ENCODE measurements at places on chromosomes 4 and X.

- no peak for DNase-seq
Observed at GRCh38 chr4:86218746-86219473, 140.9 kb downstream of the MAPK10 start.

GRCh38 chr4:121192480-121192879 lies 28.4 kb upstream of the TNIP3 start:
- peak; percentile 50 for DNase-seq

DNA sequence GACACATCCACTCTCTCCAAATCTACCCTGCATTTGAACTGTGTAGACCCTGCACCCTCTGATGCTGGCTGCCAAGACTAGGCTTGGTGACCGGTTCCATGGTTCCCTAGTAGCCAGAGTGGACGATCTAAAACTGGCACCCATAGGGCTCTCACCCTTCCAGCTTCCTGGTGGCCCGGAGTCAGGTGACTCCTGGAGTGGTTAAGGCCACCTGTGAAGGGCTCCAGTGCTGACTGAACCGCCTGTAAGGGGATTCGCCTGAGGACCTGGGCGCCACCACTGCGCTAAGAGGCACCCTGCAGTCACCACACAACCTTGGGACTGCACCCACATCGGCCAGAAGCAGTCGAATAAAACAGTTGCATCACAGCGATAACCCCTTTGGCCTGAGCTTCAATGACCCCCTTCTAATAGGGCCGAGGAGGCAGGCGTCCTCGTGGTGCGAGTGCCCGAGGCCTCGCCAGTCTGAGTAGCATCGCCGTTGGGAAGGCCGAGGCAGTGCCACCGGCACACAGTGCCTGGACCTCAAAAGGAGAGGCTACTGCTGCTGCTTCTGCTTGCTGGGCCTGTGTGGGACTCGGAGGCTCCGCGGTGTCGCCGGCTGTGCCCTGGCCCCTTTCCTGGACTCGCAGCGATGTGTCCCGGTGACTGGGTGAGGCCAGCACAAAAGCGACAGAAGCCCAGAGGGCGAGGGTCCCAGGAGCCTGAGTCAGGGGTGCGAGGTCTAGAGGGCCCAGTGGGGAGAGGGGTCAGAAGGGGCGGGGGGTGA lies 6.5 kb downstream of the HMX1 start:
- DNase-seq, result no peak

DNA sequence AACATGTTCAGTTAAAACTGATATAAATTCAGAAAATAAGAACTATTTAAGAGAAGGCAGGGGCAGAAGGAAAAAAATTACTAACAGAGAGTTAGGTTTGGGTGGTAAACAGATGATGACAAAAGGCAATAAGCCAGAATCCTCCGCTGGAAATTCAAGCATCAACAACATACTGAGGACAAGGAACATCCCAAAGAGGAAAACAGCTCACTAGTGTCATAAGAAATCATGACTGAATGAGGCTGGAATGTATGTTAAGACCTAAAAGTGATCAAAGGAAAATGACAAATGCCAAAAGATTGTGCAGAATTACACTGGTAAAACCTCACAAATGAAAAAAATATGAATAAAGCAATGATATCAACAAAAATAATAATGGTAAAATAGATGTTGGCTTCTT lies 88.4 kb downstream of the WDFY3 start:
- no peak for DNase-seq

DNA sequence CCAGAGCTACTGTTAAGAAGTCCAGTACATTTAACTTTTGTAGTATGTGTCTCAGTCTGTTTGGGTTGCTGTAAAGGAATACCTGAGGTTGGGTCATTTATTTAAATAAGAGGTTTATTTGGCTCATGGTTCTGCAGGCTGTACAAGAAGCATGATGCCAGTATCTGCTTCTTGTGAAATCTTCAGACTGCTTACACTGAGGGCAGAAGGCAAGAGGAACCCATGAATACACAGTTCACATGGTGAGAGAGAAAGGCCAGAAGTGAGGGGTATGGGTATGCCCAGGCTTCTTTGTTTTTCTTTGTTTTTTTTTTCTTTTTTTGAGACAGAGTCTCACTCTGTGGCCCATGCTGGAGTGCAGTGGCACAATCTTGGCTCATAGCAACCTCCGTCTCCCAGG lies 6.0 kb upstream of the CISD2 start:
- DNase-seq, result no peak
